Stimulated activated effector memory CD8-positive, alpha-beta T cell treated with anti-CD3 and anti-CD28 coated beads, Interleukin-12 subunit alpha, Interleukin-12 subunit beta, amount 100 ng/mL, for 72 hours (primary cell): ENCODE measurements at places on chromosomes 7 and 10.

- no peak for DNase-seq
Observed at GRCh38 chr7:19145434-19146115, 354 bp upstream of the FERD3L start.

DNA sequence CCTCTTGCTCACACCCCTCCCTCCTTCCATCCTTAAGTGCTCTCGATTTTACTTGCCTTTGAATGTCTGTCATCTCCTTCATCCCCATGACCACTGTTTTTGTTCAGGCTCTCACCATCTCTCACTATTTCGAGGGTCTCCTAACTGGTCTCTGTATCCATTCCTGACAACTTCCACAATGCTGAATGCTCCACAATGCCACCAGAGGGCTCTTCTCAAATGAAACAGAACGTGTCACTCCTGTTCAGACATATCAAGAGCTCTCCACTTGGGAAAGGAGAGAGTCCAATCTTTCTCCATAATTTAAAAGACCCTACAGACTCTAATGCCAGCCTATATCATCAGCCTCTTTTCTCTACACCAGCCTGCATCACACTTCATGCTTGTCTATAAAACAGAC is 9.0 kb upstream of the SLC13A1 start:
- DNase-seq, result no peak

- peak; percentile 96 for DNase-seq
Observed at GRCh38 chr7:149624419-149625339, 127.1 kb upstream of the ZNF746 start.

DNA sequence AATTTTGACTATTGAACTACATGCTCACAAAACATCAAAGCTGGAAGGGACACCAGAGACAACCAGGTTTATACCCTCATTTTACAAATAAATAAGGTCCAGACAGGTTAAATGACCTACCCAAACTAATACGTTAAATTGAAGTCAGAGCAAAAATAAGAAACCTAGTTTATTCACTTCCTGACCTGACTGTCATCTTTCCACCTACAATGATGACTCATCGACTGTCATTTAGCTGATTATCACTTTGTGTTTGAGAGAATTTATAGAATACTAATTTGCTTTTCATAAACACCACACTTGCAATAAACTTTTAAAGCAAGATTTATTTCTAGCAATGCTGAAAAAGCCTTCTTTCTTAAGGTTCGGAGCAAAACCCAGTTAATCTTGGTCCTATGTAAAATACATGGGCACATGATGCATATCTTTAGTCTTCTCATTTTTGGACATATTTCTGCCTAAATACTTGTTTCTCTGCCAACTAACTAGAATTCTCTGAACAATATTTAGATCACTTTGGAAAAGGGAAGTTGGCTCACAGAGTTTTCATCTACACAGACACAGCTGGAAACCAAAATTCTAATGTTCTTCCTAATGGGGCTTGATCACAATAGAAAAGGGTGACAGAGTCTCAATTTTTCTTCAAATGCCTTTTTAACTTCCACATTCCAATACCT is 16.7 kb upstream of the LRRN3 start:
- no peak for DNase-seq

GRCh38 chr7:21131897-21132296 is 296.0 kb upstream of the SP4 start:
- no peak for DNase-seq

DNA sequence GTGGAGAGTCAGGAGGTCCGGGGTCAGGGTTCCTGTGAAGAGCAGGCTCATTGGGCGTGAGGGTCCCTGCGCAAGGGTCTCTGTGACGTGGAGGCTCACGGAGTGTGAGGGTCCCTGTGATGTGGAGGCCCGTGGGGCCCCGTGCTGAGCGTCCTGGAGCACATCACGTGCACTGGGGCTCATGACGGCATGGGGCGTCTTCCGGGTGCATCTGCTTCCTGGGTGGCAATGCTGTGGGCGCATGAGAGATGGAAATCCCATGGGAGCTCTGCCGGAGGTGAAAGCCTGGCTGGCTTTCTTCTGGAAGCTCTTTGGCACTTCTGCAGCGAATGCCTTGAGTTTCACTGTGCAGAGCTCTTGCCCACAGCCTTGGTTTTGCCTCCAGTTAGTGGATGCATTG is 71.4 kb downstream of the WDR37 start:
- DNase-seq, result no peak

DNA sequence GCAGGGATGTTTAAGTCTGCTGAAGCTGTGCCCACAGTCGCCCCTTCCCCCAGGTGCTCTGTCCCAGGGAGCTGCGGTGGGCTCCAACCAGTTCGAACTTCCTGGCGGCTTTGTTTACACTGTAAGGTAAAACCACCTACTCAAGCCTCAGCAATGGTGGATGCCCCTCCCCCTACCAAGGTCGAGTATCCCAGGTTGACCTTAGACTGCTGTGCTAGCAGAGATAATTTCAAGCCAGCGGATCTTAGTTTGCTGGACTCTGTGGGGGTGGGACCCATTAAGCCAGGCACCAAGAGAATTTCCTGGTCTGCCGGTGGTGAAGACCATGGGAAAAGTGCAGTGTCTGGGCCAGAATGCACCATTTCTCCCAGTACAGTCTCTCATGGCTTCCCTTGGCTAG is 56.0 kb downstream of the CCDC7 start:
- no peak for DNase-seq

DNA sequence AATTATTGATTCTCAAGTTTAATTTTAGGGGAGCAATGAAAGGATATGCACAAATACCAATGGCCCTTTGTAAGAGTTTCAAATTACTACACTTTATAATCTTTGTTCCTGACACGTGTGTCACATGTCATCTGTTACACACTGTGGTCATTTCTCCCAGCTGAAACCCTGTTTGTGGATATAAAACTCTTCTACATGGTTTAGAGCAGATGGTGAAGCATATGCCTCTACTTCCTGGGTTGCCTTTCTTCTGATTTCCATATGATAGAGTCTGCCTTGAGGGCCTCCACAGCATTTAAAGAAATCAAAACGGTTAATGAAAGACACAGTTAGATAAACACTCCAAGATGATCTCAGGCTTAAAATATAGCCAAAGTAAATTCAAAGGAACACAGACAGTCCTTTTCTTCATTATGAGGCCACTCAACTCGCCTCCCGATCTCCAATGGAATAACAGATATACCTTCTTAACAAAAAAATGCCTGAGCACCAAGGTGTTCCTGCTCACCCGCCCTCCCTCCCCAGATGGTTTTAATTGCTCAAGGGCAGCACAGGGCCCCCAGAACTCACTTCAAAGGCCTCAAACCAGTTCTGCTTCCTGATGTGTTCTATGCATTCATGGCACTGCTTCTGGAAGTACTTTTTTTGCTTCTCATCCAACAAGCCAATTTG is 75.0 kb downstream of the CPVL start:
- DNase-seq, result no peak

GRCh38 chr7:41268878-41269277 is 434.0 kb downstream of the INHBA start:
- no peak for DNase-seq

- no peak for DNase-seq
Observed at GRCh38 chr7:70952311-70952710, 179.6 kb upstream of the GALNT17 start.

DNA sequence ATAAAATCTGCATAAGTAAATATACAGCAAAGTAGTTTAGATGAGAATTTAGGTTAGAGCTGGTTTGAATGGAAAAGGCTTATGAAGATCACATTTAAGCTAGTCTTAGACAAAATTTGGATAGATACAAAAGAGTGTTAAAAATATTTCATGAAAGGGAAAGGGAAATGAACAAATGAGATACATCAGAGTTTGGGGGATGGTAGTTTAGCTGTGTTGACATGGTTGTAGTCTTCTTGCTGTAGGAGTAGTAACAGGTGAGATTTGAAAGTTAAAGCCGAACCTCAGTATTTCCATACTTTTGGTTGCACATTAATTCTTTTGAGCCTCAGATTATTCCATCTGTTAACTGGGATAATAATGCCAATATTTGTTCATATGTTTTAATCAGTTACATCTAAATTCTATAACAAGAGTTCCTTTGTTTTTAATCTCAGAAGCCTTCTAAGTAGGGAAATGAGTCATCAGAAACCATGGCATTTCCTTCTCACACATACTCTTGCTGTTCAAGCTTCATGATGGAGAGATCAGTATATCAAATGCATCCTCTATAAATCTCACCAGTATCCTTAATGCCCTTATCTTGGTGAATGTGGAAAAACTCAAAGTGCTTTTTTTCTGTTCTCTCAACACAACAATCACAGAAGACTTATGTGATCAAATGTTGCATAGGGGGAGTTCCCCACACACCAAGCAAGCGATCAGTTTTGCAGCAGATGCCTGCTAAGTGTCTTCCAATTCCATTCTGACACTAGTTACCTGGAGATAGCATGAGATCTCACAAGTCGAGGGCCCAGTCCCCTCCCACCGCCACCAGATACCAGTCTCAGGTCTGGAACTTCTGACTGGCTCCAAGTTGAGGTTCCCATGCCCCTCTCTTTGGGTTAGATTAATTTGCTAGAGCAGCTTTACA is 84.7 kb downstream of the MAPK8 start:
- DNase-seq, result no peak

DNA sequence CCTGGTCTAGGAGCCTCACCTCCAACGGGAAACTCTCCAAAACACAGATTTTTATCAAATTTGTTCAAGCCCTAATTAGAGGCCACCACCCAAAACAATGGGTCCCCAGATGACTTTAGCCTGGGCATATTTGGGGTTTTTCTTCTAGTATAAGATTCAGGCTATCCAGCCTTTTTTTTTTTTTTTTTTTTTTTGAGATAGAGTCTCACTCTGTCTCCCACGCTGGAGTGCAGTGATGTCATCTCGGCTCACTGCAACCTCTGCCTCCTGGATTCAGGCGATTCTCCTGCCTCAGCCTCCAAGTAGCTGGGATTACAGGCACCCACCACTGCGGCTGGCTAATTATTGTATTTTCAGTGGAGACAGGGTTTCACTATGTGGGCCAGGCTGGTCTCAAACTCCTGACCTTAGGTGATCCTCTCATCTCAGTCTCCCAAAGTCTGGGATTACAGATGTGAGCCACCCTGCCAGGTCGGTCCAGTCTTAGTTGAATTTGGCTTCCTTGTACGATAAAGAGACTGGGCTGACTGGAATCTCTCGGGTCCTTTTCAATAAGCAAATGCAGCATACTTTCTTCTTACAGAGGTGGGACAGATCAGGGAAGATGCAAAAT is 91.4 kb upstream of the KLF6 start:
- no peak for DNase-seq

- DNase-seq, result no peak
Observed at GRCh38 chr7:3234851-3235250, 66.2 kb upstream of the SDK1 start.

DNA sequence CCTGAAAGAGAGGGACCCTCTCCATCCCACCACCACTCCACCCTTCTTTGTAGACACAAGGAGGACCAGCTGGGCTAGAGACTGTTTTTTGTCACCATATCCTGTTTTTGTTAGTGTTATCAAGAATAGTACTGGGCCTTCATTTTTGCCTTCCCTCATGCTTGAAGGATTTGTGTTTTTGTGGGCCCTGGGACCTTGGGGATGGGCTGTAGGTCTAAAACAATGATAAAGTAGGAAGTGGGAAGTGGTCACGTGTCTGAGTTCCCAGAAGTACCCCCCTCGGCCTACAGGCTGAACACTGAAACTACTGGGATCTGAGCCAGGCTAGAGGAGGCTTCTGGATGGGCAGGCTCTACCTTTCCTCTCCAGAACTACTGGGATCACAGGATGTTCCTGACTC is 8.9 kb downstream of the AGFG2 start:
- DNase-seq, result no peak

DNA sequence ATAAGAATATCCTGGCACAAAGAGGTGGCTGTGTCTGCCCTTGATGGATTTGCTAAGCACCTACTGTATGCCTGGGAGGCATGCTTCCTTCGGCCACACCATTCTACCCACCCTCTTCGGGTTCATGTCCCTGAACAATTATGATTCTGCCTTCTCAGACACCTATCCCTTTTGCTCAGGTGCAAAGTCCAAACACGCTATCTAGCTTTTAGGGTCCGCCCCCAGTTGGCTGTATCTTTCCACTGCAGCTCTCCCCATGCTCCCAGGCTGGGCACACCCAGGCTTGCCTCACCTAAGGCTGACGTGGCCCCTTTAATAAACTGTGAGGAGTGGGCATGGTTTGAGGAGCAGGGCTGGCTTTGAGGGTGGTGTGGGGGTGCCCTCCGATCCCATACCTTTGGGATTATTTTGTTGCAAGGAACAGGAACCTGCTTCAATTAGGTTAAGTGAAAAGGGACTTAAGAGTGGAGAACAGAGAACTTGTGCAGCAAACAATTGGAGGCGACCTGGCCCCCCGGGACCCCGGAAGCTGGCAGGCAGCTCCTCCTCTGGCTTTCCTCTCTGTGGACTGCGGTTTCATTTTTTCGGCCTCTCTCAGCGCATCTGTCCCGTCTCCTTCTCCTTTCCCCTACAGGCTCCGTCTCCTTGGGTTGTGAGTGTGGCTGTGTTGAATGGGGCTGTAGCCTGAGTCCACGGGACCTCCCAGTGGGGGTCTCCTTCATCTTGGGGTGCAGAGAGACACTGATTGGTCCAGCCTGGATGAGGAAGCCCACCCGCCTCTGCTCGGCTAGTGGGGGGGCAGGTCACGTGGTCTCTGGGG is 3.8 kb downstream of the CLIP2 start:
- DNase-seq, result no peak

DNA sequence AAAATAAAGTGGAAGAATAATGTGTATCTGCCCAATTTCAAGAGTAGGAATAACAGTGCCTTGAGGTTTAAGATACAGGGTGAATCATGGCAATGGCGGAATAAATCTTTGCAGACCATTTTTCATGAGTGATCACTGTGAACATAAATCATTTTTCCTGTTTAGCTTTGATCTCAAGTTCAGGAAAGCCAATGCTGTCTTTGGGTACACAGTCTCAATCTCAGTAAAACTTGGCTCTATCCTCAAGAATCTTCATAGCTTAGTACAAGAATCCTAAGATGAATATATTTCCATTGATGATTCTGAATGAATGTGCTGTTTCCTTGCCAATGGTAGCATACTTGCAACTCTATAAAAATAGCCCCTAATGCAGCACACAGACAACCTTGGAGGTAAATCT is 6.8 kb downstream of the NAMPT start:
- DNase-seq, result no peak

DNA sequence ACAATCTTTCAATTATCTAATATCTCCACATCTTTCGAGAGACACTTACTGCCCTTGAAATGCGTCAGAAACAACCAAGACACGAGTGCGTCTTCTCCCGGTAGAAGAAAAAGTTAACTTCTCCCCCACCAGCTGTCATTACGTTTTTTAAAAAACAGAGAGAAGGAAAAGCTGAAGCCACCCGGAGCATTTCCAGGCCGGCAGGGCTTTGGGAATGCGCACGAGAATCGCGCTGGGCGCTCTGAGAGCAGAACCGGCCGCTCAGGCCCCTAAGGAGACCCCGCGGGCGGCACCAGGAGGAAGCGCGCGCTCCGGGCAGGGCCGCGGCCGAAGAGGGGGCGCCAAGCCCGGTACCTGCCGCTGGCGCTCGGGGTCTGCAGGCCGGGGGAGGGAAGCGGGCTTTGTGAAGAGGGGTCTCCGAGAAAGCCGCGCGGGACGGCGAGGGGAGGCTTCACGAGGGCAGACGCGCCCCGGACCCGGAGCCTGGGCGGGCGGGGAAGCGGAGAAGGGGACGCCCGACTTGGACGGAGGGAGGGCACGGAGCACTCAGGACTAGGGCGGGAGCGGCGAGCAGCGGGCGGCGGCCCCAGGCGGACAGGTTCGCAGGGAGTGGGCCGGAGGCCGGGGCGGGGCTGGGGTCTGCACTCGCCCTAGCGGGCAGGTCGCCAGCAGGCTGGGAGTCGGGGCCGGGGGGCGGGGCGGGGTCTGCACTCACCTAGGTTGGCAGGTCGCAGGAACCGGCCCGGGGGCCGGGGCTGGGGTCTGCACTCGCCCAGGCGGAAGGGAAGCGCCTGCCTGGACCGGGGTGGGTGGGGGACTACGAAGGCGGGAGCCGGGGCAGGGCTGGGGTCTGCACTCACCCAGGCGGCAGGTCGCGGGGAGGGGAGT is 932 bp downstream of the ESYT2 start:
- peak; percentile 27 for DNase-seq
